Cardiac fibroblast (primary cell): ENCODE measurements at places on chromosomes 6 and 20.

- no peak for DNase-seq
Observed at GRCh38 chr20:36311141-36311853, 5.2 kb downstream of the DLGAP4 start.

DNA sequence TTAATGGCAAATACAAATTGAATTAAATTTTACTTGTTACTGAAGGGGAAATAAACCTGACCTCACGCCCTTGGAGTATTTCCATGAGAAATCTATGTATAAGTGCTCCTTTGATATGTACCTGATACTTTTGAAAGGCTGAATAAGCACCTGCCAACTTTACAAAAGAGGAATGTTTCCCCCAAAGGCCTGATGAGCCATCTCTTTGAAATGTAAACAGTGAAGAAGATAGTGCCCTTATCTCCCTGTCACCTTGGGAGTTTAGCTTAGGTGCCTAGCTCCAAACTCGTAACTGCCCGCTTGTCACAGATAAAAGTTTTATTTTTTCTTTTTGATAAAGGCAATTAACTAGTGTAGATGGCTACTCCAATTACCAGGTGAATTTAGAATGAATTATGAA is 1.1 kb upstream of the ZNF343 start:
- no peak for DNase-seq

- DNase-seq: no peak
Observed at GRCh38 chr6:1598886-1599285, 10.8 kb upstream of the FOXC1 start.

GRCh38 chr6:108438918-108439317 is 121.8 kb upstream of the FOXO3 start:
- no peak for DNase-seq

DNA sequence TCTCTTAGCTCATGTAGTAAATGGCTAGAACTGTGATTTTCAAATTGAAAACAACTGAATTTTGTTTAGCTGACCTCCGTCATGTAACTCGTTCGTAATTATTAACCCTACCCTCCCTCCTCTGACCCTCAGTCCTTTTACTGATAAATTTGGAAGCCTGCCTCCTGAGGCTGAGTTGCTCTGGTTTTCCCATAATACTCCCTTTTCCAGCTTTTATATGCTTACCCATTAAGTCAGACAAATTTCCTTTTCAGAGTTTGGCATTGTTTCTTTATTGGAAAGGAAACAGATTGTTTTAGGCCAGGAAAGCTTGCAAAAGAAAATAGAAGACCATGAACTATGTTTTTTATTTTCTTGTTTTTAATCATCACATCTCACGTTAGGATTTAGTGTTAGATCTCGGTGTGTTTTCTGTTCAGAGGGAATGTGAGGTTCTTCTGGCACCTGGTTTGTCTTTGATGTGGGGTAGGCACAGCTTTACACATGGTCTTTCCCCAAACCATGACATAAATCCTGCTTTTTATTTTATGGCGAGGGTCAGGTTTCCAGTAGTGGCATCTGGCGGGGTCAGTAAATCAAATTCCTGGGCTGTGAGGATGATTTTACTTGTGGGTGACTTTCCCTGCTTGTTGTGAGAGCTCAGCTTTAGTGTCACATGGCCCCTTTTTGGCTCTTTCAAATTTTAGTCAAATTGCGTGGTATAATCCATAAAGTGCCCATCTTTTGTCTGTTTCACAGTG is 24.5 kb downstream of the PLCB4 start:
- DNase-seq: peak; percentile 14

- no peak for DNase-seq
Observed at GRCh38 chr6:165365371-165365770, 56.0 kb upstream of the C6orf118 start.

- DNase-seq: no peak
Observed at GRCh38 chr6:146277142-146277541, 248.3 kb downstream of the GRM1 start.

DNA sequence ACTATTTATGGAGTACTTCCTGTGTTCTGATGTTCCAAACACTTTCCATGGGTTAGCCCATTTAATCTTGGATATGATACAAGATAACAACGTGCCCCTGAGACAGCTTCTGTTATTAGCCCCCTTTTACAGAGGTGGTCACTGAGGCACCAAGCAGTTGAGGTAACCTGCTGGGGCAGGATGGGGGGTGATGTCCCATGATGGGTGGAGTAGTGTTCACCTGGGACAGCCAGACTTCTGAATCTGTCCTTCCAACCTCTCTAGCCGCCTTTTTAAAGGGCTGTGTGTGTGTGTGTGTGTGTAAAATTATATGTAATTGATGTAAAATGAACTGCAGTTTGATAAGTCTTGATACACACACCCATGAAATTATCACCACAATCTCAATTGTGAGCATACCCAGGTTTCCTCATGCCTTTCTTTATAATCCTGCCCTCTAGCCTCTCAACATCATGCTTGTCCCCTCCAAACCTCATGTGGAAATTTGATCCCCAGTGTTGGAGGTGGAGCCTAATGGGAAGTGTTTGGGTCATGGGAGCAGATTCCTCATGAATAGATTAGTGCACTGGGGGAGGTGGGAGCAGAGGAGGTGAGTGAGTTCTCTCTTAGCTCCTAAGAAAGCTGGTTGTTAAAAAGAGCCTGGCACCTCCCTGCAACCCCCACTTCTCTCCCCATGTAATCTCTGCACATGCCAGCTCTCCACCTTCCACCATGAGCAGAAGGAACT is 39.2 kb downstream of the PLAGL2 start:
- DNase-seq: no peak

DNA sequence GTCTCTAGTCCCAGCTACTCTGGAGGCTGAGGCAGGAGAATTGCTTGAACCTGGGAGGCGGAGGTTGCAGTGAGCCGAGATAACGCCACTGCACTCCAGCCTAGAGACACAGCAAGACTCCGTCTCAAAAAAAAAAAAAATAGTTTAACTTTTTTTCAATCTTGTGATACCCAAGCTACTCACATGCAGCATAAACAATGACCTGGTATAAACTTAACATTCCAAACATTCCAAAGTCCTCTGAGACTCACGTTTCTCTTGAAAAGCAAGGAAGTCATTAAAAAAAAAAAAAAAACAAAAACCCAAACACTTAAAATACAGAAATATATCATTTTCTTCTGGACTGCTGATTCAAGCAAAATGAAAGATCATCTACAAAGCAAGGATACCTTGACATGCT is 14.3 kb downstream of the CRNKL1 start:
- DNase-seq: peak; percentile 55

- no peak for DNase-seq
Observed at GRCh38 chr6:111068866-111069234, 18.5 kb upstream of the SLC16A10 start.

GRCh38 chr20:19937651-19938420 is 79.3 kb upstream of the NAA20 start:
- DNase-seq: no peak

DNA sequence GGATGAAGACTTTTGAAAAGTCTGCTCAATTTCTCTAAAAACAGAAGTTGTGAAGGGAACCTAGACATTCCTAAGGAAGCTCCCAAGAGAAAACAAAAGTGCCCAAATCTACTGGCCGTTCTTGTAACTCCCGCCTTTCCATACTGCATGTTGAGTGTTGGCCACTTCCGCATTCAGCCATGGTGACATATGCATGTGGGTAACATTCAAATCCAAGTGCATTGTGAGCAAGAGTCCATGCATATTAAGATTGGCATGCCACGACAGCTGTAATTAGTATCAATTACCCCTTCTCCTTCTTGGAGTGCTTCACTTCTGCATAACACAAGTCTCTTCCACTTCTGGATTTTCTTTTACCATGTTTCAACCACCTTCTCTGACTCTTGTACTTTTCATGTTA is 8.4 kb downstream of the SLC35D3 start:
- no peak for DNase-seq

GRCh38 chr20:61257611-61258010 is 5.5 kb downstream of the CDH4 start:
- DNase-seq: no peak

- DNase-seq: peak; percentile 99
Observed at GRCh38 chr6:28985462-28986164, 19.5 kb downstream of the ZNF311 start.

- DNase-seq: peak; percentile 57
Observed at GRCh38 chr6:138509371-138509770, 10.1 kb upstream of the NHSL1 start.

- DNase-seq: no peak
Observed at GRCh38 chr6:63685446-63686379, 50.1 kb downstream of the PHF3 start.

DNA sequence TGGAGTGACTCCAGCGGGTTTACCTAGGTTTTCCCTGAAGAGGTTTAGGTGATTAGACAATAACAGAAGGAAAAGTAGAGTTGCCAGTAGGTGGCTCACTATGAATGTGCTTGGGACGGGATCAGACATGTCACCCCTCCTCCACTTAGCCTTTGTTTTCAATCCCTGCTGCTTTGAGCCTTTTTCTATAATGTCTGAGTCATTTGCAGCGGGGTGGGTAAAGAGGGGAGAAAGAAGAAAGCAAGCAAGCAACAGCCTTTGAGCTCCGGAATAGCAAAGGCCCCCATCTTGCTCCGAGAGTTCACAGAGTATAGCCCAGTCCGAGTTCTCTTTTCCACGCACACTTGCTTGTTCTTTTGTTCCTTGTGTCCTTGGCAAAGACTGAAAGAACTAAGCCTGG is 129.1 kb downstream of the PACRG start:
- DNase-seq: peak; percentile 82

DNA sequence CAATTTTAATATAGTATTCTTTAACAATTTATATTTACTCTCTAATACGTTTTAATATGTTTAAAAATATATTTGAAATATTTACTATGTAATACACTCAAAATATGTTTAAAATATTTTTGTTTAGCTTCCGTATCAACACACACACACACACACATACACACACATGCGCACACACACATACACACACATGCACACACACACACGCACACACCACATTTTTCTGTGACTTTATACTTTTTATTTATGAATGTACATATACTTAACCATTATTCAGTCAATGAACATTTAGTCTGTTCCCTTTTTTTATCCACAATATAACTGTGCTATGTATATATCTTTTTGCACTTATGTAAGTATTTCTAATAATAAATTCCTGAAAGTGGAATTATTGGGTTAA is 15.7 kb downstream of the OR2B6 start:
- DNase-seq: no peak

DNA sequence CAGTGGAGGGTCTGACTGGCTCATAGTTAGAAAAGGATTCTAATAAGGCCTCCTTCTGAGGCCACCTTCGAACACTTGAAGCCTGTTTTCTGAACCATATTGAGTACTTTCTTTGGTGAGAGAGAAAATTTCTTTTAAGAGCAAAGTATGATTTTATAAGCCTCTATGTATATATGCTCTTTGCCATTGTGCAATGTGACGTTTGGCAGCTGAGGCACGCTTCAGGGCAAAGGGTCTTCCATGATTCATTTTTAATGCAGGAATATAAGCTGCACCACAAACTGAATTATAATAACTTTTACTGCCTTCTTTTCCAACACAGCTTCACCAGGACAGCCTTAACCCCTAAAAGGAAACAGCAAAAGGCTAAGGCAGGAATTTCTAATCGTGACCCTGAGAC is 154.4 kb downstream of the TTLL2 start:
- no peak for DNase-seq

DNA sequence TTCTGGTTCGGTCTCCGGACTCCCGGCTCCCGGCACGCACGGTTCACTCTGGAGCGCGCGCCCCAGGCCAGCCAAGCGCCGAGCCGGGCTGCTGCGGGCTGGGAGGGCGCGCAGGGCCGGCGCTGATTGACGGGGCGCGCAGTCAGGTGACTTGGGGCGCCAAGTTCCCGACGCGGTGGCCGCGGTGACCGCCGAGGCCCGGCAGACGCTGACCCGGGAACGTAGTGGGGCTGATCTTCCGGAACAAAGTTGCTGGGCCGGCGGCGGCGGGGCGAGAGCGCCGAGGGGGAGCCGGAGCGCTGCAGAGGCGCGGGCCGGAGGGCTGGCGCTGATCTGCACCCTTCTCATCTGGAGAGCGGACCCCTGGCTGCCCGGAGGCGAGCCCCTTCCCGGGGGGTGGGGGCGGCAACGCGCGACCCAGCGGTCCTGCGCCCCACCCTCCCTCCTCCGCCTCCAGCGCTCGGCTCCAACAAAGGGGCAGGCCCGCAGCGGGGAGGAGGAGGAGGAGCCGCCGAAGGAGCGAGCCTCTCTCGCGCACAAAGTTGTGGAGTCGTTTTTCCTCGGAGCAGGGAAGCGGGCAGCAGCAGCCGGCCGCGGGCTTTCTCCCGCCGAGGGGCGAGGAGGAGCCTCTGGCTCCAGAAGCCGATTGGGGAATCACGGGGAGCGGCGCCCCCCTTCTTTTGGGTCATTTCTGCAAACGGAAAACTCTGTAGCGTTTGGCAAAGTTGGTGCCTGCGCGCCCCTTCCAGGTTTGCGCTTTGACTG is at the start of gene UTRN:
TSS of gene UTRN (plus strand) at position 553 of the 765 bp plus-strand sequence. CDS start 6,494 bp downstream, outside the sequence.
- DNase-seq: peak; percentile 86

DNA sequence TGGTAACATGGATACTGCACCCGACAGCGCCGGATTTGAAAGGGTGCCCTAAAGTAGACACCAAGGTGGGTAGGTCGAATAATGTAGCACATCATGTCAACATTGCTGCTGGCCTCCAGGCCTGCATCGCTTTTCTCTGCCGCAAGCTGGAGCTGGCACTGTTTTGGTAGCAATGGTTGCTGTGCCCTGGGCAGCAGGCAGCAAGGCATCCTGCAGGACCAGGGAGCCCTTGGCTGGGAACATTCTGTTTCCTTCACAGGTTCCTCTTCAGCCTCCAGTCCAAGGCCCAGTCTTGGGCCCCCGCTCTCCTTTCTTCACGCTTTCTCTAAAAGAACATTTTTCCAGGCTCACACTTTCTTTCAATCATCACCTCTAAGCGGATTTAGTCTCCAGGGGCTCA is 365.8 kb upstream of the JARID2 start:
- no peak for DNase-seq

DNA sequence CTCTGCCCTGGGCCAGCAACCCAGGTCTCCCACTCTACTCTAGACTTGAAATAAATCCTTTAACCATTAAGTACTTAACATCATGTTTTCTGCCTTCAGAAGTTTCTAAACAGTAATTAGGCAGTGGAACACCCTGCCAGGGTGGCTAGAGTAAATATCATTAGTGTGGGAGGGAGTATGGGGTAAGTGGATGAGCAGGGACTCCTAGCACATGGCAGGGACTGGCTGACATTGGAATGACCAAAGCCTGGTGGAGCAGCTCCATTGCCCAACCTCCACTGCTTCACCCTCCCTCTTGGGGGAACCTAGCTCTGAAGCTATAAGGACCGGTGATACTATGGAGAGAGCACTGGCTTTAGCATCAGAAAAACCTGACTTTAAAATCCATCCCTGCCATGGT is 167.1 kb downstream of the MAFB start:
- DNase-seq: no peak

DNA sequence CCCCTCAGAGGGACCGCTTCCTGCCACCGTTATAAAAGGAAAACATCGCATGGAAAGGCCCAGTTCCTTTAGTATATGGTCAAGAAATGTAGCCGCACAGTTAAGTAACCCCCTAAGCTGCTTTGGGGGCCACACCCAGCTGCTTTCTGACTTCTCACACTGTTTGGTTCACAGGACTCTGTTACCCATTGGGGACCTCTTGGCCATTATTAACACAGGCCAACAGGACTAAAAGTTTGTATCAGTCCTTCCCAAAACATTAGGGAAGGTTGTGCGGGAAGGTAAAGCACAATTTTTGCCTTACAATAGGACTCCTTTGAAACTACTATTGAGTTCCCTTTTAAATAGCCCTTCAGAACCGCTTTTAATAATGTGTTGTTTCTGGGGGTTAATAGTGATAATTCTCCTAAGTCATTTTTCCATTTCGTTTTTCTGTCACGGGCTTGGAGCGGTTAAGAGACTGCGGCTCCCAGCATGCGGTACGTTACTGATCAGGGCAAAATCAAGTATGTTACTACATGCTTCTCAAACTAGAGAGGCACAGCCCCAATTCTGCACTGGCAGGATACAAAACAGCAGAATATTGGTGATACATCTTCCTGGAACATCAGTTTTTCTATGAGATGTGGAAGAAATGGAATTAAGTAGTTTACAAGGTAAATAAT is 668 bp upstream of the RPP40 start:
- DNase-seq: peak; percentile 2
